ENCODE measurements at places on chromosomes 11 and 22.

- no peak for DNase-seq
These were observed 19.9 kb upstream of the MYOD1 start for GRCh38 chr11:17699147-17700114.

GRCh38 chr11:125637840-125638239, 12.9 kb downstream of the CHEK1 start:
- DNase-seq: no peak

GRCh38 chr11:95831198-95831883, 41.0 kb downstream of the CEP57 start:
- DNase-seq: peak; percentile 18

DNA sequence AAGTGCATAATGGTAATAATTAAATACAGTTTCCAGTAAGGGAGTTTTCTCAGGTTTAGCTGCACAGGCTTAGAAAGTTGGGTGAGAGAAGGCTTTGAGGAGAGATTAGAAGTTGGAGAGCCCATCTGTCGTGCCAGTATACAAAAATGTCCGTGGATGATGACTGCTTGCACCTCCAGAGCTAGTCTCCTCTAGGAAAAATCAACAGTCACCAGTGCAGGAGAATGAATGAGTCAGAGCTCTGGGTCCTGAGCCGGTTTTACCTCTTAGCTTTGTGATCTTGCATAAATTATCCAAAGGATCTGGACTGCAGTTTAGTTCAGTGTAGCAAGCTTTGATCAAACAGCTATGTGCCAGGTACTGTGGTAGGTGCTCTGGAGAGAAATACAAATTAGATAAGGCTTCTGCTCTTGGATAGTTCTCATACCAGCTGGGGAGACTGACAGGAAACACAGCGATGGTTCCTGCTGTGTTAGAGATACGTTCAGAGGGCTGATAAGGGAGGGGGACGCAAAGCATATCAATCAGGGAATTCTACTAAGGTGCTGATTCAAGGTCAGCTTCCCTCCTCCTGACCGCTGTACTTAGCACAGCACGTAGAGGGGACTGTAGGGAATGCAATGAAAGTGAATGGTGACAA, 125.9 kb downstream of the TEAD1 start:
- DNase-seq: no peak

DNA sequence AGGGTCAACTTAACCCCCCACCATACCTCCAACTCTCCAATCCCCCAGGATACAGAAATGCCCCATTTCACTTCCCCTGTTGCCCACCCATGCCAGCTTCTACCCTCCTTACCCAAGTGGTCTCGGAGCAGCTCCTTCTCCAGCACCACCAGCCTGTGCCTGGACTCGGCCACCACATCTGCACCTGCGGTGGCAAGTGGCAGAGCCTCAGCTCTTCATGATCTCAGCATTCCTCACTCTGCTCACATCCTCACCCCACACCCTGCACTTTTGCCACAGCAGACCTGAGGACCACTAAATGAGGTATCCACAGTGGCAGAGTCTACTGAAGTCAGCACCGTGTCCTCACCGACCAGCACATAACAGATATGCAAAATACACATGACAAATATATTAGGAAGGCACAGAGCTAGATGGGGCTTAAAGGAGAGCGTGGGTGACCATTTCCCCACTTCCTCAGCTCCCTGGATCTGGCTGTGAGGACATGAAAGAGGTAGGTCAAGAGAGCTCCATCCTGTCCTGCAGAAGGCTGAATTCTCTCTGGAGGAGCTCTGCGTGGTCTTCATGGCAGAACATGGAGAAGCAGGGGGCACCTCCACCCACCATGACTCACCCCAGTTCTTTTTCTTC, 9.7 kb downstream of the NHERF4 start:
- no peak for DNase-seq

- no peak for DNase-seq
These were observed 1.4 kb downstream of the ARHGAP20 start for GRCh38 chr11:110710628-110711381.

DNA sequence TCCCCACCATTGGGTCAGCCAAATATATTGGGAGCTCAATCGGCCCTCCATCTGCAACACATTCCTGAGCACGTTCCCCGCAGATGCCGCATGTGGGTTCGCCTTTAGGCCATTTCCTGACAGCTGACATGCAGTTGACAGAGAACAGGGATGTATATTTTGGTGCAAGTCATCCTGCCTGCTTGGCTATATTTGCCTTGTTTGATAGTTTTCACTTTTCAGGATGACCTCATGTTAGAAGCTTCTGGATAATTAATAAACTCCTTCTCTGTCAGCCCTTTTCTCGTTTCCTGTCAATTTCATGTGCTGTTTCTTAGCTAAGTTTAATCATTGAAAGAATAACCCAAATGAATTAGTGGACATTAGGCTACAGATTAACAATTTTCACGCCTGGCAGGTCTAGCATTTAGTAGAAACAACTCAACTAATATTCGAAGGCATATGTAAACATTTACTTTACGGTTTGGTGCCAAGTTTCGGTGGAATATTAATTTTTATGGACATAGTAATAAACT, 105.8 kb upstream of the SLC5A12 start:
- no peak for DNase-seq

GRCh38 chr11:71421392-71421950, 26.7 kb downstream of the DHCR7 start:
- no peak for DNase-seq

DNA sequence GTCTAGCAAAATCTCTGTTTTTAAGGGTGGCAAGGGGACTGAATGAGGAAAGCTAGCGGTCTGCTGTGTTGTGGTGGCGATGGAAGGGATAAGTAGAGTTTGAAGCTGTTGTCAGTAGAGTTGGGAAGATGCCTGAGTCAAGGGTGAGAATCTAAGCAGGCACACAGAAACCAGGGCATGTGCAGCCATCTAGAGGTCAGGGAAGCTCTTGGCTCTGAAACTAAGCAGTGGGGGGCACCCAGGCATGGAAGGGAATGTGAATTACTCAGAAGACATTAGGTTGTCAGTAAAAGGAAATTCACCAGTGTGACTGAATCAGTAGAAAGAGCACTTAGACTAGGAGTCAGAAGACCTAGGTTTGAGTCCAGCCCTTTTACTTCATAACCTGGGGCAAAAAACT, 15.4 kb downstream of the BMAL1 start:
- no peak for DNase-seq

GRCh38 chr22:26517429-26517828, 5.2 kb upstream of the TFIP11 start:
- no peak for DNase-seq

DNA sequence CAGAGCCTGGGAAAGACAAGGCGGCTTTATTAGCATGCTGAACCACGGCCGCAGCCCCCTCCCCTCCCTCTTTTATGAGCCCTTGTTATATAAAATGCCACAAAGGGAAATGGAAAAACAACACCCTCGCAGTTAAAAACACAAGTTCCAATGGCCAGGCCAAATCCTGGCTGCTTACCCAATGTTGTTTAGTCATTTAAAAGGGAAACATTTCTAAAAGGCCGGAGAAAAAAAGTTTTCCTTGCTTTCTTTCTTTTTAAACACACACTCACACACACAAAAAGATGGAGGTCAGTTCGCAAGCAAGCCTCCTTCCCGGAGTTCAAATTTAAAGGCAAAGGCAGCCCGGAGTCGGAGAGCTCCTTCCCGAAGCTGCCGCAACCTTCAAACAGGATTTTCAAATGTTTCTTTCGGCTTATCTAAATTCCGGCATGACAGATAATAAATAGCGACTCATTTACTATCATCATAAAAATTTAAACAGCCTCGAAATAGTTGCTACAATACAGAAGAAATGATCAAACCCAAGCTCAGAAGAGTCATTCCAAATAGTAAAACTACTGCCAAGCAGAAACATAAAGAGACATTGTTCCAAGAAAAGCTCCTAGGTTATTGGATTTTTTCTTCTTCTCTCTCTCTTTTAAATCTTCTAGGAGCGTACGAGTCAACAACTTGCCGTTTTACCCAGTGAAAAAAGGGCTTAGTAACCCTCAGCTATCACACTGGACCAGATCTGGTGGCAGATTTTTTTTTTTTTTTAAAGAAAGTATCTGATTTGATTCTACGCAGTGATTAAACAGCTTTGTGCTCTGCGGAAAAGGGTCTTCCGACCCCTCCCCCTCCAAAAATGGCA, 3.5 kb downstream of the PHF21B start:
- no peak for DNase-seq

- DNase-seq: peak; percentile 43
These were observed 14.4 kb upstream of the SERPINH1 start for GRCh38 chr11:75547617-75548058.

DNA sequence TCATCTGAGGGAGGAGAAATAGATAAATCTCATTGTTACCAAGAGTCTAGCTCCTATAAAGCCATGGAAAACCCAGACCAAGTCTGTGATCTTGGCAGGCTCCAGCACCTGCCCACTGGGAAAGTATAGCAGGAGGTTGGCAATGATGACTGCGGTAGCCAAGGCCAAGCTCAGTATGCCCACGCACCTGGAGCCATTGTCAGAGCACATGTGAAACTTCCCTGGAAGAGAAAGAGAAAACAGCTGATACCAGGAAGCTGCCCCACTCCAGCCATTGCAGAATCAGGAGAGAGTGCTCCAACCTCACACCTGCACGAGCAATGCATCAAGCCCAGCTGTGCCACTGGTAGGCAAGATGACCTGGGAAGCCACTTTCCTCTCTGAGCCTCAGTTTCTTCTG, 62.2 kb upstream of the HEPHL1 start:
- no peak for DNase-seq

- DNase-seq: no peak
These were observed 333.6 kb upstream of the NCAM1 start for GRCh38 chr11:112627588-112628045.

DNA sequence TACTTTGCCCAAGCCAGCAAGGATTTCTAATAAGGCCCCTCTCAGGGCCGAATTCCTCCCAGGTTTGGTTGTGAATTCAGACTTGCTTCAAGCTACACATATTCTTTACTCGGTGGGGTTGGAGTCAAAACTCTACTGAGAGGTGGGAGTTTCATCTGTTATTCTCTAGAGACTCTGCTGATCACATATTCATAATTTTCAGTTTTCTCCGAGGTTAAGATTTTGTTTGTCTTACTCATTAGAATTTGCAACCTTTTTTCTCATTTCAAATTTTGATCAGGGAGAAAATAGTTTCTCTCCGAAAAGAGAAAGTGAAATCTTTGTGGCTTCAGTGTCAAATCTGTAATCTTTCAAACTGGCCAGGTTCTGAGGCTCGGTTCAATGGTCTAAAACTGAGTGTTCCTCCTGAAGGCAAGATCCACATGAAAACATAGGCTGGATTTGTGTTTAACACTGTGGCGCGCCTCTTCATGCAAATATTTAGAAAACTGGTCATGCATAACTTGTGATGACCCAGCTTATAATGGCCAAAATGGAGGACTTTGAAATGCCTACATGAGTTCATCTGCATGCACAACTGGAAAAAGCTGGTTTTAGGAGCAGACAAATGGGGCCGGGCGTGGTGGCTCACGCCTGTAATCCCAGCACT, 21.5 kb upstream of the GSTP1 start:
- DNase-seq: peak; percentile 67

DNA sequence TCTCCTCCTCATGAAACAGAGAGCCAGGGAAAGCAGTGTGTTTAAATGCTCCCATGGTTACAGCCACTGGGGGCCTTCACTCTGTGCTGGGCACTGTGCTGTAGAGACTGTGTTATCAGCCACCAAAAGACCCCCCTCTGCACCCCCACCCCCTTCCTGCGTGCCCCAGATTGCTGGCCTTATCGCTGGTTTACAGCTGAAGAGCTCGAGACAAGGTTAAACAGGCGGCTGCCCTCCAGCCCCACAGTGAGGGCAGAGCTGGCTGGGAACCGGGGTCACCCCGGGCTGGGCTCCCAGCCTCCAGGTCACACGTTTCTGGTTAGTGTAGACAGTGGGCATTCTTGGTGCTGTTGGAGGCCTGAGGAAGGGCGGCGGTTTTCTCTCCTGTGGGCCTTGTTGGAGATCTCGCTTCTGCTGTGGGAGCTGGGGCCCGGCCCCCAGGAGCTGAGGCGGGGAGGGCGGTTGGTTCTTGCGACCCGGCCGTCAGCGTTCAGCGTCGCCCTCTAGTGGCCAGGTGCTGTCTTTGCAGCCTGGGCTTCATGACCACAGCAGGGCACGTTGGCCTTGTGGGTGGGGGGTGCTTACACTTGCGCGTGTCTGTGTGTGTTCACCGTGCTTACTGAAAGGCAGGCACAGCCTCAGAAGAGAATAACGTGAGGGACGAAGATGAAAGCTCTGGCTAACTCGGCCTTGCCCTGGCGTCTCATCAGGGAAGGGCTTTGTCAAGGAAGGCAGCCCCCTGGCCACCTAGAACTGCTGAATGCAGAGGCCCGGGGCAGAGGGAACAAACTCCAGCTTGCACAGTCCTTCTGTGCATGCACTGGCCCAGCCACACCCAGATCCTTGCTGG, 40.8 kb downstream of the TBC1D22A start:
- peak; percentile 70 for DNase-seq

- no peak for DNase-seq
These were observed 37.5 kb downstream of the MYBPC3 start for GRCh38 chr11:47314992-47315391.

DNA sequence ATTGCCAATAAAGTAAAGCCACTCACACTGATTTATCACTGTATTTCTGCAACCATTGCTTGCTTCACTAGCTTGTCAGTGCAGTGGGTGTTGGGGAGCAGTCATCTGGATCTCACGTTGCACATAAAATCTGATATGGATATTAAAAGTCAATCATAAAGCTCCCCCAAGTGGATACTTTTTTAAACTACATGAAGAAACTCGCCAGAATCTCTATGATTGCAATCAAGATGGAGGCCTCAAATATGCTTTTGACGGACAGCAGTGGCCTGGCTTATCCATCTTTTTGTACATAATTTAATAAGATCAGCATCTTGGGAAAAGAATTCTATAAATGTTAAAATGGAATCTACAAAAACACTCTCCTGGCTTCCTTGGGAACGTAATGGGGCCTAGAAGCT, 137.7 kb downstream of the WT1 start:
- DNase-seq: peak; percentile 42

DNA sequence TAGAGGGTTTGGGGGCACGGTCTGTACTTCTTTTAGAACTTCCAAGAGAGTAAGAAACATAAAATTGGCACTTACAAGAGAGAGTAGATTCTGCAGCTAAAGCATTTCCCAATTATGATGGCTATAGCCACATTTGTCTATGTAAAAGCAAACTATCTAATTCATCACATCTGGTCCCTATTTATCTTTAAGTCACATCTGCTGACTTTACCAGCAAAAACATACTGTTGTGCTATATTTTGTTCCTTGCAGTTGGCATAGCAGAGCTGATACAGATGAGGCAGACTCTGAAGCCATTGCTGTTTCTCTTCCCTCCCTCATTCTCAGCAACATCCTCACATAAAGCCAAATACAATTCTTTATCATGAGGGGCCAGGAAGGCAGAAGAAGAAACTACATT, 1533.5 kb upstream of the RAG2 start:
- DNase-seq: no peak

- no peak for DNase-seq
These were observed 147.2 kb upstream of the BDNF start for GRCh38 chr11:27847496-27847895.
